Upper lobe of right lung (tissue), 1 donor: ENCODE measurements at places on chromosomes 13 and 19.

GRCh38 chr19:53961523-53962356 lies 997 bp upstream of the CACNG8 start:
- no peak for DNase-seq

DNA sequence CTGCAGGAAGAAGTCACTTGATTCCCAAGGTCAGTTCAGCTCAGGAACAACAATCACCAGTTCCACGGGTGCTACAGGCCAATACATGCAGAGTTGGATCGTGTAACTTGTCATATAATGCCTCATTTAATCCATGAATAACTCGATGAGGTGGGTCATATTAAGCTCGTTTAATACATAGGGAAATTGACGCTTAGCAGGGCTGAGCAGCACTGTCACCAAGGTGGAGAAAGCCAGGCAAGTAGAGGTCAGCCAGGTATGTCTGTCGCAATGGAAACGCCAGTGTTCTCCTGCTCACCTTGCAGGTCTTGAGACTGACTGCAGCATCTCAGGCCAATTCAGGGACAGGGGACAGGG lies 52.3 kb downstream of the CCDC70 start:
- no peak for DNase-seq

DNA sequence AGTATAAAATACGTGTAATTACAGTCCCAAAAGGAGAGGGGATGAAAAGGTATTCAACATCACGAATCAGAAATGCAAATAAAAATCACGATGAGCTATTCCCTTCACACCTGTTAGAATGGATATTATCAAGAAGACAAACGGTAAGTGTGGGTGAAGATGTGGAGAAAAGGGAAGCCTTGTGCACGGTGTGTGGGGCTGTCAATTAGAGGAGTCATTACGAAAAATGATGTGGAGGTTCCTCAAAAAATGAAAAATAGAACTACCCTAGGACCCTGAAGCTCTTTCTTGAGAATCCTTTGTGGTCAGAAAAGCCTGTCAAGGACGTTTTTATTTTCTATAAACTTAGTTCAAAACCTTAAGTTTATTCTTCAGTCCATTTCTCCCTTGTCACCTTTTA lies 19.4 kb downstream of the NLRP11 start:
- DNase-seq: no peak

DNA sequence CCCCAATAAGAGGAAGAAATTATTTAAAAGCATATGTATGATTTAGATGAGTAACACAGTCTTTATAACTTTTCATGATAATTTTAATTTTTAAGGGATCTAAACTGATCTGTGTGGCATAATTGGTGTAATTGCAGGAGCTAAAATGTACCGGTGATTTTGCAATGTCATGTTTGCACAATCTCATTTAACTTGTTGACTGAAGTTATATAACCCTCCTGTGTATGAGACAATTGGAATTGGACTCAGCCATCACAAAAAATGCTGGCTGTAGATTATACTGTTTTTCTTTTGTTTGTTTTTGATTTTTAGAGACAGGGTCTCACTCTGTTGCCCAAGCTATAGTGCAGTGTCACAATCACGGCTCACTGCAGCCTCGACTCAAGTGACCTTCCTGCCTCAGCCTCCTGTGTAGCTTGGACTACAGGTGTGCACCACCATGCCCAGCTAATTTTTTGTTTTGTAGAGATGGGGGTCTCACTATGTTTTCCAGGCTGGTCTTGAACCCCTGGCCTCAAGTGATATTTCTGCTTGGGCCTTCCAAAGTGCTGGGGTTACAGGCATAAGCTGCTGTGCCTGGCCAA lies 26.1 kb downstream of the FGF9 start:
- DNase-seq: no peak

DNA sequence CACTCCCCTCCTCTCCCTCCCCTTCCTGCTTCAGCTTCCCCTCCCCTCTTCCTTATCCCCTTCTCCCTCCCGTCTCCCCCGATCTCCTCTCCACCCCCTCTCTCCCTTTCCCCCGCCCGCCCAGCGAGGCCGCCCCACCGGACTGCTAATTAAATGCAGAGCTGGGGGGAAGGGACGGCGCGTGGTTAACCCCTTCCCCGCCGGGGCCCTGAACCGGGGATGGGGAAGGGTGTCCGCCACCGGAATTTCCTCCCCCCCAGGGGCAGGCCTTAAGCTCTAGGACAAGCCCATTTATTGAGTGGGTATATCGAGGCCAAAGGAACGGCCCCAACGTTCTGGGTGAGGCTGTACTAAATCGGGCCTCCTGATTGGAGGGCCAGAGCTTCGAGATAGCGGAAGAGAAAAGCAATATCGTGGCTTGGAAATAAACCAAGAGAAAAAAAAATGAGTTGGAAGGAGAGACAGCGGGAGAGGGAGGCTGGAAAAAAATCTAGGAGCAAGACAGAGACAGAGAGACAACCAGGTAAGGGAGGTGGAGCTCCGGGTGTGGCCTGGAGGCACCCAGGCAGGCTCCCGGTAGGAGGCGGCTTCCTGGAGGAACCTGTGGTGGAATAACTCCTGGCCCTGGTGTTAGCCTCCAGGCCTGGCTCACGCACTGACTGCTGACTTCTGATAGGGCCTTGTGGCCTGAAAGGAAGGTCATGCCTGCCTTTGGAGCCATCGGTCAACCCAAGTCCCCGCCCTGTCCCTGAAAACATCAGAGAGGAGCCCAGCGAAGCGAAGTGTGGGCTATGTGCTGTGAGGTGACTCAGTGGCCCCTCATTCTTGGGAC lies 11.6 kb upstream of the JUND start:
- DNase-seq: peak; percentile 93

- no peak for DNase-seq
Observed at GRCh38 chr19:19510432-19510831, 4.9 kb downstream of the TSSK6 start.

- DNase-seq: no peak
Observed at GRCh38 chr19:32483574-32483973, 78.0 kb downstream of the DPY19L3 start.

GRCh38 chr13:45885194-45885593 lies 33.6 kb upstream of the SIAH3 start:
- no peak for DNase-seq
